RPMI8226 (cell line): ENCODE measurements at places on chromosomes 3 and 15.

GRCh38 chr3:99706410-99706809 is 68.0 kb downstream of the COL8A1 start:
- no peak for DNase-seq

- peak; percentile 41 for DNase-seq
Observed at GRCh38 chr15:88627463-88627862, 6.3 kb downstream of the AEN start.

DNA sequence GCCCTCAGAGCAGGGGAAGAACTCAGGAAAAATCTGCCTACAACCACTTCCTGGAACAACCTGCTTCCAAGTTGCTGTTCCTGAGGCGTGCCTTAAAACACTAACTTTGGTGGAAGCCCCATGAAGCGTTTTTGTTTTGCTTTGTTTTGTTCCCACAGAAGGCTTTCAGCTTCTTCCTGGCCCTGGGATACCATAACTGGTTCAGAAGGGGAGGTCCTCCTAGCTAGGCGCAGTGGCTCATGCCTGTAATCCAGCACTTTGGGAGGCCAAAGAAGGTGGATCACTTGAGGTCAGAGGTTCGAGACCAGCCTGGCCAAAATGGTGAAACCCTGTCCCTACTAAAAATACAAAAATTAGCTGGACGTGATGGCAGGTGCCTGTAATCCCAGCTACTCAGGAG is 1.2 kb upstream of the IP6K1 start:
- no peak for DNase-seq

- no peak for DNase-seq
Observed at GRCh38 chr15:29566914-29567313, 255.4 kb downstream of the TJP1 start.

DNA sequence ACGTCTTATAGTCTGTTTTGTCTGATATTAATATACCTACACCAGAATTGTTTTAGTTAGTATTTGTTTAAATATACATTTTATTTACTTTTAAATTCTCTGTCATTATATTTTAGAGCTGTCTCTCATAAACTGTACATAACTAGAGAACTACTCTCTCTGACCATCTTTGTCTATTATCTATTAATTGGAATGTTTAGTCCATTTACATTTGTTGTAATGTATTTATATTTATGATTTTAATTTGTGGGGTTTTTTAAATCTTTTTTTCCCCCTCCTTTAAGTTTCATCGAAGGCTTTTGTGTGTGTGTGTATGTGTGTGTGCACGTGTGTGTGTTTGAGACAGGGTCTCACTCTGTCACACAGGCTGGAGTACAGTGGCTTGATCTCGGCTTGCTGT is 47.1 kb downstream of the ITPR1 start:
- DNase-seq, result no peak

DNA sequence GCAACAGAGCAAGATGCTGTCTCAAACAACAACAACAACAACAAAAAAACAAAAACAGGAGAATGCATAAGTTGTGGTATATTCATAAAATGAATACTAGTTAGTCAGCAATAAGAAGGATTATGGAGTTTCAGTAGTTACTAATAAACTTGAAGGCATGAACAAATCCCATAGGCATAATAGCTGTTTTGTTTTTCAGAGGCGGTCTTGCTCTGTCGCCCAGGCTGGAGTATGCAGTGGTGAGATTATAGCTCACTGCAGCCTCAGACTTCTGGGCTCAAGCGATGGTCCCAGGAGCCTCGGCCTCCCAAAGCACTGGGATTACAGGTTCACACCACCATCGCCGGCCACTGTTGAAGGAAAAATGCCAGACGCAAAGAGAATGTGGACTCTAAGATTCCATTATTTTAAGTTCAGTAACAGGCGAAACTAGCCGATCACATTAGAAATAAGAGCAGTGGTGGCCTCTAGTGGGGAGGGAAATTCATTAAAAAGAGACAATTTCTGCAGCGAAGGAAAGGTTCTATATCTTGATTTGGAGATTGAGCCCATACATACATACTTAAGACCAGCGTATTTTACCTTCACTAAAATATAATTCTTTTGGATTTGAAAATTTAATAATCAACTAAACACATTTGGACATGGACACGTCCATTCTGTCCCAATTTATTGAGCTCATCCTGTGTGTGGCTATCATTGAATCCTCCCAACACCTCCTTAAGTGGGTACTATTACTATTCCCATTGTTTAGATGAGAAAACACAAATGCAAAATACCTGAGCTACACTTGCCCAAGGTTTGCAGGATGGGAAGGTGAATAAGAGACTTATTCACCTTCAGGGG is 27.4 kb upstream of the HDAC11 start:
- DNase-seq, result peak; percentile 75

GRCh38 chr15:91947683-91948608 is 94.4 kb downstream of the SLCO3A1 start:
- no peak for DNase-seq

GRCh38 chr3:71978150-71978721 is 193.3 kb upstream of the PROK2 start:
- DNase-seq, result no peak

DNA sequence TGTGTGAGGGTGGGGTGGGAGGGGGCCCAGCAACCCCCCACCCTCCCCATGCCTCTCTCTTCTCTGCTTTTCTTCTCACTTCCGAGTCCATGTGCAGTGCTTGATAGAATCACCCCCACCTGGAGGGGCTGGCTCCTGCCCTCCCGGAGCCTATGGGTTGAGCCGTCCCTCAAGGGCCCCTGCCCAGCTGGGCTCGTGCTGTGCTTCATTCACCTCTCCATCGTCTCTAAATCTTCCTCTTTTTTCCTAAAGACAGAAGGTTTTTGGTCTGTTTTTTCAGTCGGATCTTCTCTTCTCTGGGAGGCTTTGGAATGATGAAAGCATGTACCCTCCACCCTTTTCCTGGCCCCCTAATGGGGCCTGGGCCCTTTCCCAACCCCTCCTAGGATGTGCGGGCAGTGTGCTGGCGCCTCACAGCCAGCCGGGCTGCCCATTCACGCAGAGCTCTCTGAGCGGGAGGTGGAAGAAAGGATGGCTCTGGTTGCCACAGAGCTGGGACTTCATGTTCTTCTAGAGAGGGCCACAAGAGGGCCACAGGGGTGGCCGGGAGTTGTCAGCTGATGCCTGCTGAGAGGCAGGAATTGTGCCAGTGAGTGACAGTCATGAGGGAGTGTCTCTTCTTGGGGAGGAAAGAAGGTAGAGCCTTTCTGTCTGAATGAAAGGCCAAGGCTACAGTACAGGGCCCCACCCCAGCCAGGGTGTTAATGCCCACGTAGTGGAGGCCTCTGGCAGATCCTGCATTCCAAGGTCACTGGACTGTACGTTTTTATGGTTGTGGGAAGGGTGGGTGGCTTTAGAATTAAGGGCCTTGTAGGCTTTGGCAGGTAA is 8.1 kb downstream of the FAM131A start:
- DNase-seq, result peak; percentile 85

GRCh38 chr3:65018801-65019200 is 331.0 kb upstream of the ADAMTS9 start:
- DNase-seq, result no peak

DNA sequence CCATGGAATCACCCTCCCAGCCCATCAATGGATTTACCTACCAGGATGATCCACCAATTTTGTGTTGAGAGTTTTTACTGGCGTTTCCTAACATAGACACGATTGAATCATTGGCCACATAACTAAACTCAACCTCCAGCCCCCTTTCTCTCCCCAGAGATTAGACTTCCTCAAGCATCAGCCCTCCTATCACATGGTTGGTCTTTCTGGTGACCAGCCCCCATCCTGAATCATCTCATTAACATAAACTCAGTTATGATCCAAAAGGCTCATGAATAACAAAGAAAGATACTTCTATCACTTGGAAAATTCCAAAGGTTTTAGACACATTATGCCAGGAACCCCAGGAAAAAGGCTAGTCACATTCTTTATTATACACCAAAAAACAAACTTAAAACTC is 21.2 kb downstream of the PRKAR2A start:
- DNase-seq, result no peak

DNA sequence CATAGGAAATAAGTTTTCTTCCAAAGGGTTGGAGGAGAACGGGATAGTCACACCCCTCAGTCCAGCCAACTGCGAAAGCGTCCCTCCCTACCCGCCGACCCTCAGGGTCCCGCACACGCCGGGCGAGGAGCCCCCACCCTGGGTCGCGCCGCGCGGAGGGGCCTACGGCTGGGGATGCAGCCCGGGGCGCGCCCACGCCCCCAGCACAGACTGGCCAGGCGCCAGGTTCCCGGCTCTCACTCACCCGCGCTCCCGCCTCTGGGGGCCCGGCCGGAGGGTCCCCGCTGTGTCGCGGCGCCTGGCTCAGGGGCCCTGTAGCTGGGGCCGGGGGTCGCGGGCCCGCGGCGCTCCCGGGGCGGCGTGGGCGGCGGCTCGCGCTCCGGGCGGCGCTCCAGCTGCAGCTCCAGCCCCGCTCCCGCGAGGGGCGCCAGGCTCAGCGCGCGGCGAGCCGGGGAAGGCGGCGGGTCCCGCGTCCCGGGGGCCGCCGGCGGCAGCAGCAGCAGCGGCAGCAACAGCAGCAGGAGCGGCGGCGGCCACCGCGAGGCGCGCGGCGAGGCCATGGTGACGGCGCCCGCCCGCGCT is 375 bp downstream of the HEG1 start:
- DNase-seq, result peak; percentile 44

DNA sequence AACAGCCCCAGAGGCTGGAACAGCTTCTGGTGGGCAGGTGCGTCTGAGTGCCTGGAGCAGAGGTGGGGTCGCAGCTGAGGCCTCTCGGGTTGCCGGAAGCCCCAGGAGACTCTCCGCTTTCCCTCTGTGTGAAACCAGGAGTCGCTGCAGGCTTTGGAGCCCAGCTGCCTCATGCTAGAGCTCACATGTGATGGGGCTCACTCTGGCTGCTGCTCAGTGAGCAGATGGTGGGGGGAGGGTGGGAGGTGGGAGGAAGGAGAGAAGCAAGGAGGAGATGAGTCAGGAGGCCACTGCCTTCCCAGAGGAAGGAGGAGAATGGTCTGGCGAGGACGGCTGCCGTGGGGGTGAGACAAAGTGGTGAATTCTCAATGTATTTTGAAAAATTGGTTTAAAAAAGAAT is 290.1 kb upstream of the CHRNA7 start:
- DNase-seq, result no peak

DNA sequence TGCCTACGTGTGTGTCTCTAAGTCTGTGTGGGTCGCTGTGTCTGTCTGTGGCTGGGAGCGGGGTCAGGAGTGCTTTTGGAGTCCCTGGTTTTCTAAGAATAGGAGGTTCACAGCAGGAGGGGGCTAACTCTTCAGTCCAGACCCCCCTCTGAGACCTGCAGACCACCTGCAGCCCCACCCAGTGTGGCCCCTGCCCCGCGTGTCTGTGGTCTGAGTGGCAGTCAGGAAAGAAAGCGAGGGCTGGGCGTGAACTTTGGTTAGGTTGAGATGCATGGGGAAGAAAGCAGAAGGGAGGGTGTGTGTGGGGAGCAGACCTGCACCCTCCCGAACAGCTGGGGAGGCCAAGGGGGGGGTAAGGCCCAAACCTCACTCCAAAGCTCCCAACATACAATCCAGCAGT is 144.9 kb upstream of the TPM1 start:
- DNase-seq, result no peak

DNA sequence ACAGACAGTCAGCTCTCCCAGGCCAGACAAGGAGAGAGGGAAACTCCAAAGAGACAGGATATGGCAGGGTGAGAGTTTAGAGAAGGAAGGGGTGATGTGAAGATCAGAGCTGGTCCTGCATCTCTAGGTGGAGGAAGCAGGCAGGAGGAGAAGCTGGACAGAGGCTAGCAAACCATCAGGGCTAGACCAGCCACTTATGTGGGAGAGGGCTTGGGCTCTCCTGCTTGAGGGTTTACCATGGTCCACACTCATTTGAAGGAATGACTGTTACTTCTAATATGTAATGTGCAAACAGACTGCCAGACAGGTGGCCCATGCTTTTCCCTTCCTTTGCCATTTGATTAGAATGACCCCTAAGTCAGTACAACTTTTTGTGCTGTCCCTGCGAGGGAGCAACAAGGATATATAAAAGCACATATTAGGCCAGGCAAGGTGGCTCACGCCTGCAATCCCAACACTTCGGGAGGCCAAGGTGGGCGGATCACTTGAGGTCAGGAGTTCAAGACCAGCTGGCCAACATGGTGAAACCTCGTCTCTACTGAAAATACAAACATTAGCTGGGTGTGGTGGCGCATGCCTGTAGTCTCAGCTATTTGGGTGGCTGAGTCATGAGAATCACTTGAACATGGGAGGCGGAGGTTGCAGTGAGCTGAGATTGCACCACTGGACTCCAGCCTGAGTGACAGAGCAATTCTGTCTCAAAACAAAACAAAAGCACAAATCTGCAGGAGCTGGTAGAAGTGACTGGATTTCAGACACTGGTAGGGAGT is 41.0 kb upstream of the MANF start:
- DNase-seq, result no peak

DNA sequence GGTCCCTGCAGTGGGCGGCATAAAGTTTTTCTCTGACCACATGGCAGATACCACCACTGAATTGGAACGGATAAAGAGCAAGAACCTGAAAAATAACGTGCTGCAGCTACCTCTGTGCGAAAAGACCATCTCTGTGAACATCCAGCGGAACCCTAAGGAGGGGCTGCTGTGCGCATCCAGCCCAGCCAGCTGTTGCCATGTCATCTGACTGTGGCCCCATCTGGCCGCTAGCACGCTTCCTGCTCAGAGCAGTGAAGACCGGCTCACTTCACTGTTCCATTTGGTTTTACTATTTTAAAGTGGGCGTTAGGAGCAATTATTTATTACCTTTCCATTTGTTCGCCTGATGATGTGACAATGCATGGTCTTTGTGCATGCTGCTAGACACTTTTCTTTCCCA is 62.0 kb downstream of the SNRK start:
- no peak for DNase-seq

DNA sequence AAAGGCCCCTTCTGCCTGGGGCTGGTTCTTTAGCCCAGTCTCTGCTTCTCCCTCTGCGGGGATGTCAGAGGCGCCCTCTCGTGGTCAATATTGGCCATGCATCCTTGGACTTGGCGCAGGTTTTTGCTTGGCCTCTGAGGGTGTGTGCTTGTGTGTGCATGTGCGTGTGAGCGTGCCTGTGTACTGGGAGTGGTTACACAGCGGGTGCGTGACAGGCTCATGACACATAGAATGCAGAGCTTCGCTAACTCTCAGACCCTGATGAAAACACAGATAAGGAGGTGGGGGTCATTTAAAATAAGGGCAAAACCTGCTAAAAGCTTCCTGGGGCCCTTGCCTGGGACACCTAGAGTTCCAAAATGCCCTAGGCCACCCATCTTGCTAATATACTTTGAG is 160.9 kb downstream of the SMAD6 start:
- DNase-seq, result peak; percentile 85

- no peak for DNase-seq
Observed at GRCh38 chr3:146164971-146165769, 4.2 kb upstream of the PLOD2 start.

- DNase-seq, result no peak
Observed at GRCh38 chr3:31142139-31142538, 247.7 kb upstream of the GADL1 start.

DNA sequence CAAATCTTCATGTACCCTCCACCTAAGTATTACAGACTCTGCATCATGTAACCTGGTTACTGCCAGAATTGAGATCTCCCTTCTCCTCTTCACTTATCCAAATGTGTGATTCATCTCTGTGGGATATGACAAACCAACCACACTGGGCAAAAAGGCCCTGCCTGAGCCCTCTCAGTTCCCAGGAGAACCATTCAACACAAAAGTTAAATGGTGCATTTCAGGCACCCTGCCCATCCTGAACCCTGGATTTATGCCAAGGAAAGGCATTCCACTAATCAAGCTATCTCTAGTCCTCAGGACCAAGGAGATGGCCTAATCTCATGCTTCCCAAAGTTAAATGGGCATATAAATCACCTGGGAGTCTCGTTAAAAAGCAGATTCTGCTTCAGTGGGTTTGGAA is 108.5 kb downstream of the TNIK start:
- no peak for DNase-seq

GRCh38 chr15:89641053-89641452 is 14.2 kb downstream of the KIF7 start:
- no peak for DNase-seq
